ENCODE measurements at places on chromosomes 7 and 10.
A peak's percentile ranks its signal among the peaks of the same experiment; 100 is the strongest.

DNA sequence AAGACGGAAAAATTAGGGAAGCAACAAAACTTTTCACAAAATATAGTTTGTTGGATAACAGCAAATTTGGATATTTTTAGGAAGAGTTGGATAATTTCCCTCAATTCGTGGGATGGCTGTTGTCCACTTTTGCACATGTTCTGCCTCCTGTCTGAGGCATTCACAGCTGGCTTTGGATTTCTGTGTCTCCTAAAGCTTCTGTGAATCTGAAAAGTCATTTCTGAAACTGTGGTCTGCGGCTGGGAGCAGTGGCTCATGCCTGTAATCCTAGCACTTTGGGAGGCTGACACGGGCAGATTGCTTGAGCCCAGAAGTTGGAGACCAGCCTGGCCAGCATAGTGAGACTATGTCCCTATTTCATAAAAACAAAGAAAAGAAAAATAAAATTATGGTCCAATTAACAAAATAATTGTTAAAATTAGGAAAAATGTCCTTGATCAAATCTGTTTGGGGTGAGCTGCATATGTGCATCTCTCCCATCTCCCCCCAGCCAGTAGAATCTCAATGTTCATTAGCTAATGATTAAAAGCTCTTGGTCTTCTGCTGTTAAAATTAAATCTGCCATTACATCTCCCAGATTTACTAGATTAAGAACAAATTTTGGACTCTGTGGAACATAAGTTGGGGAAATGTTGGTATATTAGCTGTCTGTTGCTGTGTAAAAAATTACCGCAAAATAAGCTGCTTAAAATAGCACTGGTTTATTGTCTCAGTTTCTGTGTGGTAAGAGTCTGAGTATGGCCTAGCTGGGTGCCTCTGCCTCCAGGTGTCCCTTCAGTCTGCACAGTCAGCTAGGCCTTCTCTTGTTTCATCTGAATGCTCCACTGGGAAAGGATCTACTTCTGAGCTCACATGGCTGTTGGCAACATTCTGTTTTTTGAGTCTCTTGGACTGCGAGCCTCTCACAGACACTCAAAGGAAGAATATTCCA lies 332.0 kb upstream of the FZD1 start:
- DNase-seq = no peak

DNA sequence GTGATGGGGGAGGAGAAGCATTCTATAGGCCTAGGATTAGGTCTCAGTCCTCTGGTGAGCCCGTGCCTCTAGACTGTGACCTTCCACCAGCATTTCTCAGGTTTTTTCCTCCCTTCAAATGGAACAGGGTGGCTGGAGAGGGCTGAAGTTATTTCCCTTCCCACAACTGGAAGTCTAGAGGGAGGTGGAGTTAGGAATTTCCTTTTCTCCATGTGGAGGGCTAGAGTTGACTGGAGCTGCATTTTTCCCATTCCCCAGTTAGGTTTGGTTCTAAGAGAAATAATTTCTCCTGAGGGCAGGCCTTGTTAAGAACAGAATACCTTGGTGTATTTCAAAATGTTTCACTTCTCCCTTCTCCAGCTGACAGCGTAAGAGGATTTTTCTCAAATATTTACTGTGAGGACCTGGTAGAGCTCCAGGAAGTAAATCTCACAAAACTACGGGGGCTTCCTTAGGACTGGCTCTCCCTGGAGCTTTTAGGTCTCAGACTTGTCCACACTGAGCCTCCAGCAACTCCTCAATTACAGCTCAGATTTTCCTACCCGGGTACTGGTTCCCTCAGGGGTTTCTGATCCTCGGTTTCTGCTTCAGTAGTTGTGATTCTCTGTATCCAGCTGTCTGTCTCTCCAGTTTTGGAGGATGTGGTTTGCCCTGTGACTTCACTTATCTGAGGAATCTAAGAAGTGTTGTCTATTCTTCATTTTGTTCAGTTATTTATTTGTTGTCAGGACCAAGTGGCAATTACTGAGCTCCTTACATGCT lies 6.0 kb upstream of the REEP3 start:
- no peak for DNase-seq

DNA sequence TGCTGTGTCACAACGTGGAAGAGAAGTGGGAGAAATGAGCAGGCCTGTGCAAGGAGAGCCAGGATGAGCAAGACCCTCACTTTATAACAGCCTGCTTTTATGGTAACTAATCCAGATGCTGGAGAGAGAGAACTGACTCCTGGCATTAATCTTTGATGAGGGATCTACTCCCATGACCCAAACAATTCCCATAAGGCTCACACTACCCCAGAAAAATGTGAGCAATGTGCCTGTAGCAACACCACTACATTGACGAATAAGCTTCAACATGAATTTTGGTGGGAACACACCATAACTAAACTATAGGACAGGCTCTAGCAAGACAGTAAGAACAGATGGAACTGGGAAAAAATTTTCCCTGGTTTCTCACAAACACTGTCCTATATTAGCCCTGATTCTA lies 173.6 kb upstream of the PRSS58 start:
- no peak for DNase-seq

DNA sequence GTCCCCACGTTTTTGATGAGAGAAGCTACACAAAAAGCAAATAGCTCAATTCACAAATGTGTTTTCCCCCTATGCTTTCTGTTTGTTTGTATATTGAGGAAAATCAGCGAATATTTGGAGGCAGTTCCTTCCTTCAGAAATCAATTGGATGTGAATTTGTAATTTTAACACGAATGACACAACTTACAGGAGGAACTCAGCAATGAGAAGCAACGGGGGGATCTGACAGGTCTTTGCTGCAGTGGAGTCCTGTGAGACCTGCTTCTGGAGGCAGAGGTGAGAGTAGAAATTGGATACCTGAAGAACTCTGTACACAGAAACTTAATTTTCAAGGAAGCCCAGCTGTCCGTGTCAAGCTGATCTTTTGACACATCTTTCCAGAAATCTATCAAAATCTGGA lies 370.4 kb downstream of the GFRA1 start:
- no peak for DNase-seq

DNA sequence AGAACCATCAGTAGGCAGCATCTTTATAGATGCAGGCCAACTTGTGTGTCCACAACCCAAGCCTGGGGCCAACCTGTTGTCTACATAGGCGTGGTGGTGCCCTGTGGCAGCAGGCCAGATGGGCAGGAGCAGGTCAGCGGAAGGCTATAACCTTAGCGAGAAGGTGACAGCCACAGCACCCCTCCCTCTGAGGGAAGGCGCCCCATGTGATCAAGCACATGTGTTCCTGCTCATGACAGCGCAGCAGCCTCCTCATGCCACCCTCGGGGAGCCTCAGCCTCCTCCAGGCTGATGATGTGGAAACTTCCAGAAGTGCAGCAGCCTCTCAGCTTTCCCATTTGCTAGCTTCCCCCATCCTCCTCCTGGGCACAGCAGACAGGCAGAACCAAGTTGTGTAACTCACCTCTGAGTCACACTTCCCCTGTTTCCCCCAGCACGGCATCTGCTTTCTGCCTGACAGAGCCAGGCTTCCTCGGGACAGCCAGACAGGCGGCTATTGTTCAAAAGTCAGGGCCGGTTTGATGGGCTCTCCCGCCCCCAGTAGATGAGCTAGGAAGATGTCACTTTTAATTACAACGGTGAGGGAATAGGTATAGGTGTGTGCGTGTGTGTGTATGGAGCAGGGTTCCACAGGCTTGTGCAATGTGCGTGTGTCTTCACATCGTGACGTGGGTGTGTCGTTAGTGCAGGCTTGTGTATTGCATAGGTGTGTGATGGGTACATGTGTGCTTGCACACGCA lies 312.0 kb upstream of the ZMIZ1 start:
- no peak for DNase-seq

DNA sequence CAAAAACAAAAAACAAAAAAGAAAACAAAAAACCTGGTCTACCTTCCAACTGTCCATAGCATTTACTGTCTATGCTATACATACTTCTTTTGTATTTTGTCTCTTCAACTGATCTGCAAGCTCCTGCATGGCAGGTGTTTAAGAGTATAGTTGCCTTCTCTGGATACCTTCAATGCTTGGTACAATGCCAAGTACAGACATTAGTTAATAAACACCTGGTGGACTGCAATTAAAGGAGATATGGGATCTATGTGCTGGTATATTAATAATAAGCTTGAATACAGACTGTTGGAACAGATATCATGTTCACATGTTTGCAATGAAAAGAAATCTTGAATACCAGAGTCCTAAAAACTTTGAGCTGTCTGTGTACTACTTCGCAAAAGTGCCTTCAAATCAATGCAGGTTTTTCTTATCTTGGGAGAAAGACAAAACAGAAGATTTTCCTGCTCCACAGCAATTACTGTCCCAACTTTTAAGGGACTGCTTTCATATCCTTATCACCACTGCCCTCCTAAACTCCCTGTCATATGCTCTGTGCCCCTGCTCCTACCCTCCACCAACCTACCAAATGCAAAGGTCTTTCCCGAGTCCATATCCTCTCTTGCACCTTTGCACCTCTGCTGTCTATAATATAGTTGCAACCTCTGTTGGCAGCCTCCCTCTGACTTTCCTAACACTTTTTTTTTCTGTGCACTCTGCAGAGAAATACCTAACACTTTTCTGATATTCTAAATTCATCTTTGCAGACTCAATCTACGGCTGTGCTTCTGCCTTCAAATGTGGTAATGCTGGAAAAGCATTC lies 85.1 kb downstream of the DNMBP start:
- DNase-seq = no peak

GRCh38 chr10:125006188-125006680 lies 64.3 kb downstream of the ZRANB1 start:
- DNase-seq = no peak

DNA sequence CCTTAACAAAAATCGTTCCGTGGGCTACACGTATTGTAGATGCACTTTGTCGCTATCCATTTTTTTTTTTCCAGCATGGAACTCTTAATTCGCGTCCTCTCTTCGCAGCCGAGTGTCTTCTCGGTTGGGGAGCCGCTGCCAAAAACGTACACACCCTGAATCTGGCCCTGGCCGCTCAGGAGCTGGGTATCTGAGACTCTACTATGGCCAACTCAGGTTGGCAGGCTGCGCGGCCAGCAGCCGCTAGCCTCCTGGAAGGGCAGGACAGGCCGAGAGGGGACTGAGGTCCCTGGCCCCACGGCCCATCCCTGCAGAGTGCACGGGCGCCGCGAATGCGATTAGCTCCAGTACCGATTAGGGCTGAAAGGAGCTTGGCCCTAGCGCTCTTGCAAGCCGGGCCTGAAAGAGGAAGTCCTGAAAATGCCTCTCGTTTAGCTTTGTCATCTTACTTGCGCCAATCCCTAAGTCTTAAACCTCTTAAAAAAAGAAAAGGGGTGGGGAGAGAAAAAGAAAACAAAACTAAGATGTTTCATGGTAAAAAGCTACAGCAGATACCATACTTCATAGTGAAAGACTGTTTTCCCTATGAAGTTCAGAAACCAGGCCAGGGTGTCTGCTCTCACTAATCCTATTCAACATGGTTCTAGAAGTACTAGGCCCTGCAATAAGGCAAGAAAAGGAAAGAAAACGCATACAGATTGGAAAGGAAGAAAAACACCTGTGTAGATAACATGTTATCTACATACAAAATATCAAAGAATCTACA lies 113.2 kb upstream of the RHEB start:
- DNase-seq = peak; percentile 22

DNA sequence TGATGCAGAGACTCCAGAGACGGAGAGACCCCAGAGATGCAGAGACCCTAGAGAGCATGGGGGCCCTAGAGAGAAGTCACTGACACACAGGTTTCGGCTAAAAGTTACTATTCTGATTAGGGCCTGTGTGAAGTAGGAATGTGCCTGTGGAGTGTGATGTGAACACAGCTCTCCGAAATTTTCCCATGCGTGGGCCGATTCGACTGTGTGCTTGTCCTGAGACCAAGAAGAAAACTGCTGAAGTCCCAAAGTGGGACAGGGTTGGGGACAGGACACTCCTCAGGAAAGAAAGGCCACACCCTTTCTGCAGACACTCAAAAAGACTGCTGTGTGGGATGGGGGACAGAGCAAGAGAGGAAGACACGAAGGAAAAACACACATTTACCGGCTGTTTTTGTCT lies 533.5 kb downstream of the PTPRN2 start:
- DNase-seq = no peak

DNA sequence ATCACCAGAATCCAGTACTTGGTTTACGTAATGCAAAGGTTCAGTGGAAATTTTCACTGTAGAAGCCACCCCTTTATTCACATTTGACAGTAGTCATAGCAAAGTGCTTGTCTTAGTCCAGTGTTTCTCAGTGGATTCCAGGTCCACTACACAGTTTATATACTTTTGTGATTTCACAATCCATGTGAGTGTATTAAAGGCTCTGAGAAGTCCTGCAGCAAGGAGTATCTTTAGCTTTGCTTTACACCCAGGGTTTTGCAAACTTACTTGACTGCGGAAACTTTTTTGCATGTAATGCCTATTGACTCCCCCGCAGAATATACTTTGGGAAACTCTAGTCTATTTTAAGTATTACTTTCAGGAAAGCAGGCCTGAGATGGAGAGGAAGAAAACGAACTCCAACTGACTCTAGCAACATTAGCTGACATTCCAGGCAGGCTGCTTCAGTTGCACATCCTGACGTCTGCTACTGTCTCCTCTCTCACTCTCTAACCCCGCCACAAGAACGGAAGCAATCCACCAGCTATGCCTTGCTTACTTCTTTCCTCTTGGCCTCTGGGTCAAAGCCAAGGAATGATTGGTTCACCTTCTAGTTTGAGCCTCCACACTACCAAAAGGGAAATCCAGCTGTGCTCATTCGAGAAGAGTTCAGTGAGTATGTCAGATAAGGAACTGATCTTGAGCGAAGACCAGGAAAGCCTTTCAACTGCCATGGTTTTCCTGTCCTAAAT lies 6.2 kb downstream of the PLXNA4 start:
- DNase-seq = no peak

GRCh38 chr10:36202881-36203280 lies 560.8 kb upstream of the FZD8 start:
- DNase-seq = no peak

- no peak for DNase-seq
These were observed 38.0 kb upstream of the TARP start for GRCh38 chr7:38311329-38311937.

- no peak for DNase-seq
These were observed 36.2 kb upstream of the PPIF start for GRCh38 chr10:79310911-79311573.

- DNase-seq = no peak
These were observed 643.8 kb downstream of the SORCS1 start for GRCh38 chr10:106520698-106521097.

DNA sequence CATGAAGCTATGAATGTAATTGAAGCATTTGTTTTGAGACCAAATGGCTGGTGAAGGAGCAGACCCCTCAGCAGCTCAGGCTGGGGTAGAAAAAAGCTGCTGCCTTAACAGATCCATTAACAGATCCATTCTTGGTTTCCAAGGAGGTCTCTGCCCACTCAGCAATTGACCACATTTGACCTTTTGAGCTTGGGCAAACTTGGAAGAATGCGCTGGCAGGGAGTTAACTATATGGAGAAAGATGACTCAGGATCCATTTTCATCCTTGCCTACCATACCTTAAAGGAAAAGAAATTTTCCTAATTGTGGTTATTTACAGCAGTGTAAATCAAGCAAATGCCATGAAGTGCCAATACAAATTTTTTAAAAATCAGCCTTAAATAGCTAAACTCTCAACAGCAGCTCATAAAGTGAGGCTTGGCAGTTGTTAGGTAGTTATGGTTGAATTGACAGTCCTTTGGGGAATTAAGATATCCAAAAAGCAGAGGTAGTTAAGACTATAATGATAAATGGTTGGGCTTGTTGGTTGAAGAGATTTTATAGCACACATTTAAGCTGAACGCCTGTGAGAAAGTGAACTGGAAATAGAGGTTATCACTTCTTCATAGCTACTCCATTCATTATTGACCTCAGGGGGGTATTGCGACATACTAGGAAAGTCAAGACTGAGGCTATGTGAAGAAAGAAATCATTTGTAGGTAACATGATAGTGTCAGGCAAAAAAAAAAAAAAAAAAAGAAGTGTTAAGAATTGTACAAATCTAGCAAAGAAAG lies 83.9 kb downstream of the MKX start:
- no peak for DNase-seq

GRCh38 chr7:73451780-73452398 lies 18.3 kb downstream of the FZD9 start:
- no peak for DNase-seq
